ENCODE measurements at places on chromosomes 4 and X.

DNA sequence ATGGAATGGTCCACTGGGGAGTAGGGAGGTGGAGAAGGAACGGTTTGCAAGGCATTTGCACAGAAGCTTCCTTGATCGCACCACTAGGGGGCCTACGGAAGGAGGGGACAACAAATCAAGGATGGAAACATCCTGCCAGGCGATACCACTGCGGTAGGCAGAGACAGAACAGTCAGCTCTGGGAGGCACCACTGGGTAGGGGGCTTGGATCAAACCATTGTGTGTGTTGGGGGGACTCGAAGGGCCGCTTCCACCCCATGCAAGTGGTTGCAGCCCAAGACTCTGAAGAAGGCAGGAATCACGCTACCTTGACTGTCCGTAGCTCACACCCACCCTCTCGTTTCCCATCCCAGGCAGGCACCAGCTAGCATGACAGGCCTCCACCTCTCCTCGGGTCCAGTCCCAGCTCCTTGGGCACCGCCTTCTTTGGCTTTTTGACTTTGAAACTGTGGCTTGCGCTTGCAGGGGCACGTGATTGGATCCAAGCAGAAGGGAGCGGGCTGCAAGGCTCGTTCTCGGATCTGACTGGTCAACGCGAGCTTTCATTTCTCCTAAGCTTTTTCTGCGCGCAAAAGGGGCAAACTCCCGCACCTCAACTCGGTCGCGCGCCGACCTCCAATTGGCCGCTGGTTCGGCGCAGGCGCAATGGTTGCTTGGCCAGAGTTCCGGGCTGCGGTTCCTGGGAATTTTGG lies 28.4 kb downstream of the GAGE1 start:
- no peaks in the 10 kb centered on the region for H3K27me3 ChIP-seq
- no peaks in the 10 kb centered on the region for H3K4me1 ChIP-seq
- DNase-seq = no peak
- no peak overlapping the region for H3K27ac ChIP-seq

DNA sequence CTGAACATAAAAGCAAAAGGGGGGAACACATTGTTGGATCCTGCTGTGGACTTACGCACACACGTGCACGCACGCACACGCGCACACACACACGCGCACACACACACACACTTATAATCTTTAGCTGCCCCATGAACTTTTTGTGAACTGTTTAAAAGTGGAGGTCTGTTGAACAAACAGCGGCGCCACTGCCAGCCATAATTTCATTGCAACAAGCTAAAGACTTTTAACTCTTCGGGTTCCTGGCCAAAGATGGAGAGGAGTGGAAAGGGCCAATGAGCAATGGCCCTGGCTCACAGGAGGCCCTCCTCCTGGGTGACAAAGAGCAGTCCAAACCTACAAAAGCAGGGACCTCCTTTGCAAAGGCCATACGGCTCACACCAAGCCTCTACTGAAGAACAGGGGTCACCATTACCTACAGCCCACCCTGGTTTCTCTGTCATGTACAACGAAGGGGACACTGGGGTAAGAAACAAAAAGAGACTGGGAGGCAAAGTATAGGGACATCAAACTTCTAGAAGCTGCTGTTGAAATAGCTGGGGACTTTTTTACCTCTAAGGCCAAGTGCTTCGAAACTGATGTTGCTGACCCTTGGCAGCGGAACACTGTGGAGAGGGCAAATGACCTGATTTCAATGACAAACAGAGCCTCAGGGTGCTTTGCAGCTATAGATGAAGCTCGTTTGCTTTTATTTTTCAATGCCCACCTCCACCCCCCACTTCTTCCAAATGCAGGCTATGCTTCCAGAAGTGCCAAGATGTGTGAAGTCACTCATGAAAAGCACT lies 16.7 kb downstream of the BCOR start:
- H3K4me1 ChIP-seq = peaks cover 24% of the 10 kb centered on the region
- H3K27me3 ChIP-seq = no peaks in the 10 kb centered on the region
- H3K27ac ChIP-seq = no peak overlapping the region
- no peak for DNase-seq

DNA sequence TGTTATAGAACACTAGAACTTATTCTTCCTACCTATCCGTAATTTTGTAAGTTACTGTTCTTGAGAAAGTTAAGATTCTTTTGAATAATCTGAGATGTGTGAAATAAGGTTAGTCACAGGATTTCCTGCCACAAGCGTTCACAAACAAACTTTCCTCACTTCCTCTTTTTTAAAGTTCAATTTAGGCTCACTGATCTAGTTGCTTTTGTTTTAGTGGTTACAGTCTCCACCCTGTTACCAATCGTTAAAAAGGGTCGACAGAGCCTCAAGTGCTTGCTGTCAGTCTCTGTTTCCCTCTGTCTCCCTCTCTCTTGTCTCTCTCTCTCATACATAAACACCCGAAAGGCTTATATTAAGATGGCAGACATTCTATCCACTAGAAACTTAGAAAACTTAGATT lies 35.9 kb upstream of the STK26 start:
- no peaks in the 10 kb centered on the region for H3K27me3 ChIP-seq
- DNase-seq = no peak
- H3K36me3 ChIP-seq = no peaks in the 10 kb centered on the region

DNA sequence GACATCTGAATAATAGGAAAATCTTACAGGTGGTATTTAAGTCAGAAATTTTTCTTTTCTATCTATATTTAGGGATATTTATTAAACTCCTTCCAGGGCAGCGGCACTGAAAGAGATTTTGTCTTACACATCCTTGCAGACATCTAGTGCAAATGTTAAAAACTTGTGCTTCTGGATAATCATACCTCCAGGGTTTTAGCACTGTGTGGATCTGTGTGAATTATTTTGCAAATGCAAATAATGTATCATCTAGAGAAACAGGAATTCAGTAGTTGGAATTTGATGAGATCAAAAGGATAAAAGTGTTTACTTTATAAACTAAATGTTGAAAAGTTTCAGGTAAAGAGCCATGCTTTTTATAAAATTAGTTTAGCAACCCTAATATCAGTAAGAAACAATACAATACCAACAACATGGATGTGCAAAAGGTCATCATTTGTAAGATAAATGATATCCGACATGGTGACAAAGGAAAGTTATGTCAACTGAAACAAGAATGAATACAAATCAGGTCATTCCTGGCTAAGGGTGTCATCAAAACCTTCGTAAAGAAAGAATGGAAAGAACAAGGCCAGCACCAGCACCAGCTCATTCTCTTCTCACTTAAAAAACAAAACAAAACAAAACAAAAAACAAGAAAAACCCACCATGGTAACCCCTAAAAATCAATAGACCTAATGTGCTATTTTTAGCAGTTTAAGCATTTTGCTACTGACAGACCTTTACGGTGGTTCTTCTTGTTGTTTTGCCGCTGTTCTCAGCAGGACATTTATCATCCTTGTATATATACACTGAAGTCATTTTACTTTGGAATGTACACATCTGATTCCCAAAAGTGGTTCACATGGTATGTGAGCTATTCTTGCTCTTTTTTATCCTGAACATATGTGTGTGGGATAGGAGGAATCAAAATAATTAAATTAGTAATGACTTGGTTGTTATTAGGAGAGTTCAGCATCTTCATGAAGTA lies 219.7 kb upstream of the NDST3 start:
- H3K27me3 ChIP-seq = no peaks in the 10 kb centered on the region
- H3K4me1 ChIP-seq = peaks cover 12% of the 10 kb centered on the region
- DNase-seq = no peak
- no peak overlapping the region for H3K4me3 ChIP-seq

DNA sequence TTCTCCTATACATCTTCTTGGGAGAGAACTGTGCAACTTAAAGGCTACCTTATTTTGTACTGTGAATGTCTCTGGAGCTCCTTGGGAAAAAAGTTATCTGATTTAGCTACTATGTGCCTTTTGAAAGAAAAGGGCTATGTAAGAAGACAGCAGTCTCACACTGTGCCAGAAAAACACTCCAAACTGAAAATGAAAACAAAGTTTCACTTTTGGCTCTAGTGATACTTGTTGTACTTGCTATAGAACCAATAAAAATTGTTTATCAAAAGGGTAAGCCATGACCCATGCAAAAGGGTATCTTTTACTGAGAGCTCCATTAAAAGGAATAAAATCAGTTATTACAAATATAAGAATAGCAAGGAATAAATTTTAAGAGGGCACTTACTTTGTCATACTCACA lies 2270.0 kb downstream of the ARAP2 start:
- H3K4me3 ChIP-seq = no peak overlapping the region
- H3K27ac ChIP-seq = no peak overlapping the region
- no peaks in the 10 kb centered on the region for H3K27me3 ChIP-seq
- H3K4me1 ChIP-seq = no peaks in the 10 kb centered on the region
- DNase-seq = no peak
- no peaks in the 10 kb centered on the region for H3K36me3 ChIP-seq

DNA sequence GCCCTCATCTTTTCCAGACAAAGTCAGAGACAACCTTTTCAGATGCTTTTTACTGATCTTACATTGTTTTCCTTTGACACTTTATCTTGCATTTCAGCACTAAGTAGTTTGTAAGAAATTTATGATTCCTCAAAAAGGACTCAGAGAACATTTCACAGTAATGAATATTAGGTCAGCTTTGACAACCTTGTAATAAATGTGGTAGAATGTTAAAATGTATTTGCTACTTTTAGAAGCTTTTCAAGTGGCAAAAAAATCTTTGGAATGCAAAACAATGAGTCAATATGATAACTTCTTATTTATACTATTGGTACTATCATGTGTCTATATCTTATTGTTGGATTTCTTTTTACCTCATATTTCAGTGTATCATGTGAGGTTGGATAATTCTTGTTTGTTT lies 146.2 kb upstream of the FAT4 start:
- H3K27ac ChIP-seq = no peak overlapping the region
- no peak for DNase-seq
- H3K27me3 ChIP-seq = no peaks in the 10 kb centered on the region

DNA sequence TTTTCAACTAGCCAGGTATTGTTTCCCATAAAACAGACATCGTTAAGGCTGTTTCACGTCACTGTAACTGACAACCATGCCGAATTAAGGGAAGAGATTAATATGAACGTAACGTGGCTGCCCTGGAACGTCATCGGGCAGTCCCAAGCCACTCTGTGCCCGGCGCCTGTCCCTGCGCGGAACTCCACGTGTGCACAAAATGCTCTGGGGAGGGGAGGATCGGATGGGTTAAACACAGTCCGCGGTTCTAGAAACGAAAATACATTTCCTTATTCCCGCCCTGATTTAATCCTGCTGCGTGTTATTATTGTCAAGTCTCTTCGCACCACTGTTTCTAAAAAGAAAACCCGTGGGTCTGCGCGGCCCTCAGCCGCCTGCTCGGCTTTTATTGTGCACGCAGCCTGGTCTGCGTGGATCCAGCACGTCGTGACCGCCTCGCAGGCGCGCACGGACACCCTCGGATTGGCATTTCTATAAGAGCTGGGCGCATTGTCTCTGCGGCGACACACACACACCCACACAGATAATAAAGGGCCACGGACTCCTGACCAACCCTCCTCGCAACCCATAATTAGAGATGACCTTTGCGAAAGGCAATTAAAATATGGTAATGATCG lies 69.6 kb upstream of the BCOR start:
- H3K27ac ChIP-seq = no peak overlapping the region
- no peak for DNase-seq
- no peak overlapping the region for H3K4me3 ChIP-seq
- peaks cover 6% of the 10 kb centered on the region for H3K4me1 ChIP-seq

Data from neuronal stem cell (in vitro differentiated cells).